Right lung (tissue), 10 donors: ENCODE measurements at places on chromosomes 4 and X. TPM values are rescaled to one million over a fixed set of nuclear protein-coding genes. Genes with fewer than 3 reads are reported as not detected.

DNA sequence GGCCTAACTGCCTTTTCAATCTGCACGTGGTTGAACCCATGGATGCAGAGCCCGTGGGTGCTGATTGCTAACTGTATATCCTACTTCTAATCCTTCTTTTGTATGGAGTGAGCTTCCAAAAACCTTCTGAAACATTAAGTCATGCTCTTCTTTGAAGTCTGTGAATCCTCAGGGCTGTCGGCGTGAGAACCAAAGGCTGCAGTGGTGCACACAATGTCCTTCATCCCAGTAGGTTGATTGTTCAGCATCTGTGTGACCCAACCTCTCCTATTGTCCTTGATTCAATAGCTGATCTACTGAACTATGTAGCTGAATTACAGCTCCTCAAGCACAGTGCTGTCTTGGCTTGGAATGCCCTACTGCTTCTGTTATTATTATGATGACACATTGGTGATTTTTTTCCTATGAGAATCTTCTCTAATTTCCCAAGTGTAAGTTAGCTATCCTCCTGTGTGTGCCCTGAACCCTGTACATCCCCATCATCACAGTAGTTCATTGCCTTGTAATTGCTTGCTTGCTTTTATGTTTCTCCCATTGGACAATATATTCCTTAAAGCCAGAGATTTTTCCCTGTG lies 294.6 kb downstream of the TRIML1 start:
- DNase-seq, result no peak

DNA sequence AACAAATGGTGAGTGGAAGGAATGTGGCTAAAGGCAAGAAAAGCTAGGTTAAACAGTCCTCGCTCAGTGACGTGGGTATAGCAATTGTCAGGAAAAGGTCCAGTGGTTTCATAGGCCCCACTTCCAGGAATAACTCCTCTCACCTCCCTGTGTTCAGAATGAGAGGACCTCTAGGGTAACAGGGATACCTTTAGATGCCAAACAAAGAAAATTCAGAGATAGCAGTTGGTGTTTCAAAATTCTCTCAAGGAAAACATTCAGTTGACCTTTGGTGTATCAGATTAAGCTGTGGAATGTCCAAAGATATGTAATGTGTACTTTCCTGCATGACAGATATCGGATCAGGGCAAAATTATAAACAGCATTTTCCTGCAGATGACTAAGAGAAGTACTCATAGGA lies 155.9 kb downstream of the ARHGAP6 start:
- DNase-seq, result no peak

DNA sequence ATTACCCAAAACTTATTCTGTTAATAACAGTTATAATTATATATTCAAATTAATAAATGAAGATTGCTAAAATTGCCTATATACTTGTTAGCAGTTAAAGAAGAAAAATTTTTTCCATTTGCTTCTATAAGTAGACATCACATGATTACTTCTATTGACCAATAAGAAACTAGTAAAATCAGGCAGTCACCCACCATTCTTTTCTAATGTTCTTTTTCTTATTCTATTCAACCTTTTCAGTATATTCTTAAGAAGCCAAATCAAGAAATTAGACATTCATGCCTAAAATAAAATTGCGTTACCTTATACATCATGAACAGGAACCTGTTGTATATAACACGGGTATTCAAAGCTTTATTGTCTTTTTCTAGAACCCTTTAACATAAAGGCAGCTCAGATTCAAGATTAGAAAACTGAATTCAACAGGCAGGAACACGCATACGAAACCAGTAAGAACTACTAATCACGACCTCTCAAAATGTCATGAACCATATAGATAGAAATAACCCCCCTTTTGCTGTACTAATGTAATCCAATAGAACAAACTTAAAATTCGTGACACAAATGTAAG lies 568.1 kb upstream of the DIPK2B start:
- no peak for DNase-seq

DNA sequence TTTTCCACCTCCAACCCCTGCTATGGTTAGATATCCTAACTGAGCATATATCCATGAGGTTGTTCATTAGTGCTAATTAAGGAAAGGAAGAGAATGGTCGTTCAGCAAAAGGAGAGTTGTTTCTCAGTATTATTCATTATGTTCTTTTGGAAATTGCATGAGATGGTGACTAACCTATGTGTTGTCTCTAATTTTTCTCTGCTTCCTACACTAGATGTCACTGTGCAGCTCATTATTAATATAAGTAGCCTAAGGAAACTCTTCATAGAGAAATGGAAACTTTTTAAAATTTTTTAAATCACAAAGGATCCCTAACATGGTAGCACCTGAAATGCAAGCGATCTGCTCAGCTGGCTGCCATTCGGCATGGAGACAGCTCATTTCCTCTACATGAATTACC lies 67.7 kb upstream of the FAM9A start:
- no peak for DNase-seq

DNA sequence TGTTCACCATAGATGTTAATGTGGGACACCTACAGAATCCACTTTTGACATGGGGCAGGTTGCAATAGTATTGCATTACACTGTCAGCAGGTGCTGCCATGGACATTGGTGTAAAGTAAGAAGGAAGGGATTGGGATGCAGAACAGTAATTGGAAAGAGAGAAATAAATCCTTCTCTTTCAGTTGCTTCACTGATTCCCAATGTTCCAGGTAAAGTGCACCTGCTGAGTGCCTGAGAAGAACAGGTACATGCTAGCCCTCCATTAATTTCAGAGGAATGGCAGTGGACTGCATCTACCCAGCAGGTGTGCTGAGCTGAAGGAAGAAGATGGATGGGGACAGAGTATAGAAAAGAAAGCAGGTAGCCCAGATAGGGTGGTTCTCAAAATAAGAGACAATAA lies 248.5 kb downstream of the TENM3 start:
- no peak for DNase-seq

GRCh38 chr4:79023799-79024770 lies 84.8 kb upstream of the PAQR3 start:
- no peak for DNase-seq

GRCh38 chrX:3514996-3515395 lies 168.5 kb upstream of the MXRA5 start:
- no peak for DNase-seq

GRCh38 chr4:82005158-82005557 lies 368.6 kb downstream of the HNRNPD start:
- DNase-seq, result peak; percentile 11

GRCh38 chr4:172683021-172683420 lies 485.6 kb upstream of the GALNT7 start:
- no peak for DNase-seq

GRCh38 chr4:183161630-183162029 lies 62.6 kb downstream of the WWC2 start:
- no peak for DNase-seq

DNA sequence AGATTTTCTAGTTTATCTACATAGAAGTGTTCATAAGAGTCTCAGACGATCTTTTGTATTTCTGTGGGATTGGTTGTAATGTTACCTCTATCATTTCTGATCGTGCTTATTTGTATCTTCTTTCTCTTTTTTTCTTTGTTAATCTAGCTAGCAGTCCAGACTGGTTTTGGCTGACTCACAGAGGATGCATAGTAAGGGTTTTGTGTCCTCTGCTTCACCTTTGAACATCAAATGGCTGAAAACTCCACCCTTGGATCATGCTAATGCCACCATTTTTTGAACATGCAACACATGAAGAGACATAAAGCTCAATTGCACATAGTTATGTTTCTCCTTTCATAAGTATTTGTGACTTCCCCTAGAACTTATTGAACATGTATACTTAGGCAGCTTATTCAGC lies 22.8 kb downstream of the TMPRSS11A start:
- DNase-seq, result no peak

- DNase-seq, result no peak
These were observed 345.9 kb downstream of the SLC7A11 start for GRCh38 chr4:137896221-137896737.

DNA sequence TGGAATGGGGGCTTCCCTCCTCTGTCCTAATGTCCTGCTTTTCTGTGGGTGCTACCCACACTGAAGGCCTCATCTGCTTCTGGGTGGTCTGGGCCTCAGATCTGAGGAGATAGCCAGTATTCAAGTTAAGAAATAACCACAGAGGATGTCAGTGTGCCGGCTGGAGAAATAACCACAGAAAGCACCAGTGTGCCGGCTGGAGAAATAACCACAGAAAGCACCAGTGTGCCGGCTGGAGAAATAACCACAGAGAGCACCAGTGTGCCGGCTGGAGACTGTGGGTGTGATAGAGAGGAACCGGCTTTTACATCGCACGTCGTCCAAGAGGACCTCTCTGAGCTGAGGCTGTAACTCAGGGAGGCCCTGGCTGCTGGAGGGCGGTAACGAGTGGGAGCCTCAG lies 65.7 kb upstream of the PSAPL1 start:
- no peak for DNase-seq

DNA sequence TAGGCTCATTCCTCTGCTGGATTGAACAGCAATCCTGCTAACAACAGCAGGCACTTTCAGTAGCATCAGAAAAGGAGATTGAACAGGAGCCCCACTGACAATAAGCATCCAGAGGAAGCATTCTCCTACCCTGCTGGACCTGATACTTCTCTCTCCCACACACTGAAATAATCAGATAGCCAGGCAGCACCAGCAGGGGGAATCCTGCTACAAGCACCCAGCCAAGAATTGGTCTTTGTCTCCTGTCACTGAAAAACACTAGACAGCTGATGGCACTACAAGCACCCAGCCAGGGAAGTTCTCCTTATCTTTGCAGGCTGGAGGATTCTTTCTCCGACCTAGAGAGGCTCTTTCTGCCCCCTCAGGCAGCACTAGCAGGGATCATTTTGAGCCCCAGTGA lies 444.3 kb upstream of the GRIA3 start:
- no peak for DNase-seq

- DNase-seq, result no peak
These were observed 154.5 kb downstream of the PALLD start for GRCh38 chr4:168651374-168651773.

- no peak for DNase-seq
These were observed 9.4 kb downstream of the NUDT6 start for GRCh38 chr4:122912810-122913575.

DNA sequence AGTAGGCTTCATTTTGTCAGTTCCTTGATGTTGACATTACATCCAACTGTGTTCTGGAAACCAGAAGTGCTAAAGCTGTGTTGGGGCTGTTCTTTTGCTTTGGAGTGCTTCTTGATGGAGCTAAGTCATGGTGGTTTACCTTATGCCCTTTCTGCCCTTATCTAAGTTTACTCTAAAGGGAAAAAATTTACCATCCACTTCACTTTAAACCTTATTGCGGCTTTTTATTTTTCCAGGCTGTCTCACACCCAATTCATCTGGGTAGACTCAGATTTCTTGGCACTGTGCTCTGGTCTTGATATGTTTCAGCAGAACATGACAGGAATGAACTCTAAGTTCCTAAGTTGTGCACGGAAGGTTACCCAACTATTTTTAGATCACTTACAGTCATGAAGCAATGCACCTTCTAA lies 104.7 kb upstream of the TTC29 start:
- peak; percentile 32 for DNase-seq

DNA sequence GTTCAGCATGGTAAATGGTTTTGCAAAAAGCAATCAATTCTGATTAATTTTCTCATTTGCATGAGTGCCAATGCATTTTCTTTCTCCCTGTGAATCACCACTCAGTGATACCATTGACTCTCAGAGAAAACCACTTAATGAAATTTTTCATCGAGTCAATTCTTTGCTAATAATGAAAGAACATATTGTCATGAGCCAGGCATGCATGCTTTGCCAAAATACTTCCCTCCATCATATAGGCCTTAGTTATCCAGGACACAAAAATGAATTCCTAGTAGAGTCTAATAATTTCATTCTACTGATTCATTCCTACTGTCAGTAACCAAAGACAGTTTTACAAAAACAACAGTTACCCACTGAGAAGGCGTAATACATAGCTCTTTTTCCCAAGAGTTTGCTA lies 680.0 kb downstream of the TRIML1 start:
- no peak for DNase-seq

DNA sequence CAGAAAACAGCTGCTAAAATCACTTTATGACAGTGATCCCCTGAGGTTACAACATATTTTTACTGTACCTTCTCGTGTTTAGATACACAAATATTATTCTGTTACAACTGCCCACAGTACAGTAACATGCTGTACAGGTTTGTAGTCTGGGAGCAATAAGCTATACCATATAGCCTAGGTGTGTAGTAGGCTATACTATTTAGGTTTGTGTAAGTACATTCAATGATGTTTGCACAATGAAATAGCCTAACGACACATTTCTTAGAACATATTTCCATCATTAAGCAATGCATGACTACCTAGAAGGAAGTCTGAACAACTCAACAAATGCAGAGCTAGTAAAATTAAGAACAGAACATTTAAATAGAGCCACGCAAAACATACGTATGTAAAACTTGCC lies 112.7 kb downstream of the ZAR1 start:
- DNase-seq, result no peak

DNA sequence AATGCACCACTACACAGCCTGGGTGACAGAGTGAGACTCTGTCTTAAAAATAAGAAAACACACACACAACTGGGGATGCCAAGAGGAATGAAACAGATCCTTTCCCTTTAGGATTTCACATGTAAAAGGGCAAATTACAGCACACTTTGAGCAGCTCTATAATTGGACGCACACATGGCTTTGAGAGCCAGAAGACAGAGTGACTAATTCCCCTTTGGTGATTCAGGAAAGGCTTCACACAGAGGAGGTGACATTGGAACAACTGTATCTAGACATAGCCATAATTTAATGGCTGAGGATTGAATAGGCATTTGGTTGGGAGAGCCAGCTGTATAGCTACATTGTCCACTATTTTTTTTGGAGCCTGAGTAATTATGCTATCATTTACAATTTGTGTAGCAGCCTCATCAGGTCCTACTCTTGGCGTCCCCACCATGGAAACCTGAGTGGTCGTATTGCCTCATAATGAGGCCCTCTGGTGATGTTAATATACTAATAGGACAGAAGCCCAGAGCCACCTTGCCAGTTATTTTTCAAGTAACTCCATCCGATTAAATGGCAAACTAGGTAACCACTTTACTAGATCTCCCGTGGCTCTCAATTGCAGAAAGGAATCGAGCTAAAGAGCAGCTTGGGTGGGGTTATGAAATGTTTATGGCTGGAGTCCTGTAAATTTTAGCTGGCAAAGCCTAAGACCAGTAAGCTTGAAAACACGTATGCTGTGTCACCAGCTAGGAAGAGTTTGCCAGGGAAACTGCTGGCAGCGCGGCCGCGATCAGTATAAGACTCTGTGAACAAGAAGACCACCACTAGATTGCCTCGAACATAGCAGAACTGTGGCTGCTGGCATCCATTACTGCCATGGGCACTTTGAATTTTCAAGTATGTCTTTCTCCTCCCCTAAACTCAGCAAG lies 8.5 kb upstream of the PPEF1 start:
- no peak for DNase-seq

AMER1 gene
- 7.5 TPM for polyA plus RNA-seq

ETDB gene
- 0.50 TPM for polyA plus RNA-seq

ADAM29 gene
- 0.10 TPM for polyA plus RNA-seq

EREG gene
- polyA plus RNA-seq, result 0.09 TPM

GNL3L gene
- polyA plus RNA-seq, result 13.5 TPM

GLRA3 gene
- polyA plus RNA-seq, result not detected

FHIP1A gene
- 2.9 TPM for polyA plus RNA-seq

MAGEA12 gene
- not detected for polyA plus RNA-seq

BMPR1B gene
- 0.94 TPM for polyA plus RNA-seq

CSN1S1 gene
- not detected for polyA plus RNA-seq
